A172 (cell line): ENCODE measurements at places on chromosomes 11 and 22. TPM values are rescaled to one million over a fixed set of nuclear protein-coding genes. Genes with fewer than 3 reads are reported as not detected.
A peak's percentile ranks its signal among the peaks of the same experiment; 100 is the strongest.

Gene RIBC2
- total RNA-seq, result not detected in 2 replicates

- no peak for DNase-seq
Observed at GRCh38 chr11:77147668-77148321, 19.7 kb downstream of the MYO7A start.

Gene ABCG4
- total RNA-seq, result 0.05 TPM in 1 of 2 replicates, not detected in the other

DNA sequence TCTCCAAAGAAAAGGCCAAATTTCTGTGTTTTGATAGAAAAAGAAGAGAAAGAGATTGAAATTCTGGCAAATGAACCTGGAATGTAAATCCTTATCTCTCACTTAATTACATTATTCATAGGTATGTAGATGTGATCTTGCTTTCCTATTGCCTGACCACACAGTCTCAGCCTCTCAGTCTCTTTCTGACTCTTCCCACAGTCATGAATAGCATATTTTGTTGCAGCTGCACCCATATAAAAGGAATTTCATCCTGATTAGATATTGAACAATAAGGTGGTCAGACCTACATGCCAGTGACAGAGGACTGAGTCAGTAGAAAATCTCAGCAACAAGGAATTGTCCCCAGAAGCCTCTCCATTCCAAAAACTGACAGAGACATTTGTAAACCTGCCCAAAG is 62.9 kb upstream of the LRRC4C start:
- no peak for DNase-seq

DNA sequence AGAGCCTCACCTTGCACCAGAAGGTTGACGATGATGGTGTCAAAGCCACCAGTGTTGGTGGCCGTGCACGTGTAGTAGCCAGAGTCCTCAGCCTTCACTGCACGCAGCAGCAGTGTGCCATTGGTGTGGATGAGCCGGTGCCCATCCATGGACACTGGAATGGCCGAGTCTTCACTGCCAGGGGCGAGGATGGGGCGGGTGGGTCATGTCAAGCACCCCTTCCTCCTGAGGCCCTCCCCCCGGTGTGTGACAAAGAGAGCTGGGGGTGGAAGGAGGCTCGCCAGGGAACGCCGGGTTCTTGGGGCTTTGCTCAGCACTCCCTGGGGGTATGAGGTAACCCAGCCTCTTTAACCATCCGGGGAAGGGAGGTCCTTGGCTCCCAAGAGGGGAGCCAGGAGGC is 111.6 kb downstream of the CEP164 start:
- DNase-seq, result no peak

GRCh38 chr11:57315491-57315890 is 9.3 kb downstream of the TNKS1BP1 start:
- DNase-seq, result no peak

Gene SEC14L6
- not detected in 2 replicates for total RNA-seq

DNA sequence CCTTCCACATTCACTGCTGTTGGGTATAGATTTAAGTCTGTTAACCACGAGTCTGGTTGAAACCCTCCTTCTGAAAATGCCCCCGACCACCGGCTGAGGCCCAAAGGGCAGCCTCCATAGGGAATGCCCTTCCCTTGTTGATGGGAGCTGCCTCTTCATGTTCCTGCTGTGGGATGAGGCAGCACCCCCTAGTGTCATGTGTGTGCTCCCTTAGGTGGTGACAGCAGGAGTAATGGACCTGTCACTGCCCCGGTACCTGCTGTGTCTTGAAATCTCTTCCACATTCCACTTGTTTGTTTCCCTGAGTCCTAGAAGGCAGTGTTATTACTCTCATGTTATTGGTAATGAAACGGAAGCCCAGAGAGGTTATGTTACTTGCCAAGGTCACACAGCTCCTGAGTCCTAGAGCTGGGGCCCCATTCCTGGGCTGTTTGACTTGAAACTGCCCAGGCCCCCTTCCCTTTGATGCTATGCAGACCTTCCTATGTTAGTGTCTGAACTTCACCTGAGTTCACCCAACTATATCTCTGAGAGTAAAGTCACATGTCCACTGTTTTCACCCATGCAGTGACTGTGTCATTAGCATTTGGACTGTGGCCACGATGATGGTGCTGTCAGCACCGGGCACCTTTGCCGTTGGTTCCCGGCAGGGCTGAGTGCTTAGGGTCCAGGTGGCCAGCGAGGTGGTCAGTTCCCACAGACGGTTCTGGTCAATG is 234.3 kb downstream of the TBC1D22A start:
- no peak for DNase-seq

DNA sequence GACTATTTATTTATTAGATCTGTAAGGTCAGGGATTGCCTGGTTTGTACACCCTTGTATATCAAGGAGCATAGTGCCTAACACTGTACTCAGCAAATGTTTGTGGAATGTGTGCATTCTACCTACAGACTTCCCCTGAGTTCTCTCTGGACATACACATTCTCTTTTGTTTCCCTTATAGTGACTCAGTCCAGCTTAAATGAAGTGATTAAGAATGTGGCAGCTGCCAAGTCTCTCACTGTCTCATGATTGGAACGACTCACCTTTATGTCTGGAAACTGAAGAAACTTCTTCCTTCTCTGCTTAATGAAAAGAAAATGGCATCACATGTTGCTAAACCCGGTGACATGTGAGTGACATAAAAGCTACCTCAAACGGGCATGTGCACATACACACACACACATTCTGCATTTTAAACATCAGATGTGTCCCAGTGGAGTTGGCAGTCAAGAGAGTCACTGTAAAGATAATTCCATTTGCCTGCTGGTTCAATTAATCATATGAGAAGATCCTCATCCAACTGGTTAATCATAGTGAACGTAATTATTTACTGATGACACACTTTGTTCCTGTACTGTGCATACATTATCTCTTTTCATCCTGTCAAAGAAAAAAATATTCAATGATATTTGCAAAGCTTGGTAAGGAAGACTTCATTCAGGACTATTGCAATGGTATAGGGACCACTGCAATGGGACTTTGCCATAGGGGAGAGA is 42.8 kb downstream of the GLYAT start:
- peak; percentile 9 for DNase-seq

GRCh38 chr11:125188021-125188420 is 23.5 kb downstream of the PKNOX2 start:
- DNase-seq, result peak; percentile 1

Gene RBM7
- 39.3 and 52.8 TPM in 2 replicates for total RNA-seq

- DNase-seq, result no peak
Observed at GRCh38 chr22:48888466-48889208, 939.0 kb downstream of the BRD1 start.

- no peak for DNase-seq
Observed at GRCh38 chr11:82932564-82932963, 31.0 kb downstream of the DDIAS start.

- no peak for DNase-seq
Observed at GRCh38 chr11:72602250-72602904, 71.8 kb downstream of the PDE2A start.

Gene ANO9
- 0.19 TPM in 1 of 2 replicates, not detected in the other for total RNA-seq

- DNase-seq, result no peak
Observed at GRCh38 chr11:13109616-13110015, 100.5 kb downstream of the RASSF10 start.

Gene PKDREJ
- under 0.01 TPM in 1 of 2 replicates, not detected in the other for total RNA-seq
